Glutamatergic neuron (in vitro differentiated cells): ENCODE measurements at places on chromosomes 12 and 14. TPM values are rescaled to one million over a fixed set of nuclear protein-coding genes. Genes with fewer than 3 reads are reported as not detected.

DNA sequence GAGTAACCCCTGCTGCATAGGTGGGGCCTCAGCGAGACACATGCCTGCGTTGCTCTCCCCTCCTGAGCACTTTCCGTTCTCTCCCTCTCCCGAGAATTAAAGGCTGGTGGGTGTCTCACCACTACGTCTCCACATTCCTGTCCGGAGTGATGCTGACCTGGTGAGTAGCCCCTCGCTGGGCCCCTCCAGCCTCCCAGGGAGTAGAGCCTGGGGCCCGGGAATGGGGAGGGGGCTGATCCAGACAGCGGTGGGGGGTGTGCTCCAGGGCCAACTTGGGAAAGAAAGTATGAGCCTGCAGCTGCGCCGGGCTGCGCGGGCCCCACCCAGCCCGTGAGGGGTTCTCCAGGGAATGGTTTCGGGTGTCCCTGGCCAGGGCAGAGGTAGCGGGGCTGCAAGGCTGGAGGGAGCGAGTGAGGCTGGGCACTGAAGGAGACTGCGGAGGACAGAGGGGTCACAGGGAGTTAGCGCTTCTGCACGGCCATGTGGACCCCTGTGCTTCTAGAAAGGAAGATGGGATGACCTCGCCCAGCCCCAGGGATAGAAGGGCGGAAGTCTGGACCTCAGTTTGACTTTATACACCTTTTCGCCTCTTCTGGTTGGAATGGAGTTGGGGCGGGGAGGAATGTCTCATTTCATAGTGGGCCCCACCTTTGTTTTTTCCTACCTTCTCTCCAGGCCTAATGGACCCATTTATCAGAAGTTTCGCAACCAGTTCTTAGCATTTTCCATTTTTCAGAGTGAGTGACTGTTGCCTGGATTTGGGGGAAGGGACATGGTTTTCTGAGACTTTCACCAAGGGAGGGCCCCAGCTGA, 22.5 kb downstream of the RHOF start:
- peaks cover 12% of the 10 kb centered on the region for H3K27me3 ChIP-seq
- DNase-seq, result no peak
- H3K4me1 ChIP-seq, result peaks cover 39% of the 10 kb centered on the region
- H3K36me3 ChIP-seq, result no peaks in the 10 kb centered on the region

DNA sequence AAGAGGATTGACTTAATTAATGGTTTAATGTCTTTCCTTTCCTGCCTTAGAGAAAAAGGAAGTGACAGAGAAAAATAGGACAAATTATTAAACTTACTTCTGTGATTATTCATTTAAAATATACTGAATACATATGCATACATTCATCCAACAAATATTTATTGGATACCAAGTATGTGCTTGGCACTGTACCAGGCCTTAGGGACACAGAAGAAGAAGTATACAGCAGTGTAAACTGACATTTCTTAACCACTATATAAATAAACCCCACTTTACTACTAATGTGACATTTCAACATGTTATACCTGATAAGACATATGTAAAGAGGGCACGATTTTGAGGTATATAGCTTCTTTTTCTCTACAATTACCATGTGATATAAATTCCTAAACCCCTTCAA, 53.6 kb downstream of the ERO1A start:
- no peak overlapping the region for H3K4me3 ChIP-seq
- no peak for DNase-seq
- H3K36me3 ChIP-seq, result peaks cover 4% of the 10 kb centered on the region
- H3K27ac ChIP-seq, result no peak overlapping the region
- no peaks in the 10 kb centered on the region for H3K4me1 ChIP-seq

- H3K4me3 ChIP-seq, result no peak overlapping the region
- no peak overlapping the region for H3K27ac ChIP-seq
- no peaks in the 10 kb centered on the region for H3K27me3 ChIP-seq
- DNase-seq, result no peak
These were observed 144.8 kb upstream of the PTPRQ start for GRCh38 chr12:80299219-80299618.

DNA sequence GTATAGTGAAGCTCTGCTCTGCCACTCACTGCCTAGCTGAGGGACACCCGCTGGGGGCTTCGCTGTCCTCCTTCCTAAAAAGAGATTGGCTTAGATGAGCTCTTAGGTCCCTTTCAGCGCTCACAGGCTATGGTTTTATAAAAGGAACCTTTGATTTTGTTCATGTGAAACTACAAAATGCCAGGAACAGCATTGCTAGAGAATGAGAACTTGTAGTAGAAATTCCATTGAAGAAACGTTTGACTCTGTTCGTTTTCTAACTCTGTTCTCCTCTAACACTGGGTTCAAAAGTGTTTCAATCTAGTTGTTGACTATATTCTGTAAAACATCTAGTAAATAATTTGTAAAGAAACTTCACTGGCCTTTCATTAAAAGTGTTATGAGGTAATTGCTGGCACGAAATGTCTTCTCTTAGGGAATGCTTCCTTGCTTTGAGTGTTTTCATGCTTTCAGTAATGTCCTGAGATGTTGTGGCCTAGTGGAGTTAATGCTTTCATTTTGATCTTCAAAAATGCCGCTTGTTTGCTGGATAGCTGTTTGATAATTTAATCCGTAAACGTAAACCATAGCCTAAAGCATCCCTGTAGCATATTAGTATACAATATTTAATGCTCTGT, 1.6 kb downstream of the MARK3 start:
- H3K4me1 ChIP-seq, result peaks cover 3% of the 10 kb centered on the region
- H3K27me3 ChIP-seq, result peaks cover 7% of the 10 kb centered on the region

GRCh38 chr14:70755655-70756054, 53.7 kb downstream of the MAP3K9 start:
- no peak for DNase-seq
- no peaks in the 10 kb centered on the region for H3K36me3 ChIP-seq
- no peak overlapping the region for H3K4me3 ChIP-seq
- H3K27ac ChIP-seq, result no peak overlapping the region
- peaks cover 2% of the 10 kb centered on the region for H3K27me3 ChIP-seq

DNA sequence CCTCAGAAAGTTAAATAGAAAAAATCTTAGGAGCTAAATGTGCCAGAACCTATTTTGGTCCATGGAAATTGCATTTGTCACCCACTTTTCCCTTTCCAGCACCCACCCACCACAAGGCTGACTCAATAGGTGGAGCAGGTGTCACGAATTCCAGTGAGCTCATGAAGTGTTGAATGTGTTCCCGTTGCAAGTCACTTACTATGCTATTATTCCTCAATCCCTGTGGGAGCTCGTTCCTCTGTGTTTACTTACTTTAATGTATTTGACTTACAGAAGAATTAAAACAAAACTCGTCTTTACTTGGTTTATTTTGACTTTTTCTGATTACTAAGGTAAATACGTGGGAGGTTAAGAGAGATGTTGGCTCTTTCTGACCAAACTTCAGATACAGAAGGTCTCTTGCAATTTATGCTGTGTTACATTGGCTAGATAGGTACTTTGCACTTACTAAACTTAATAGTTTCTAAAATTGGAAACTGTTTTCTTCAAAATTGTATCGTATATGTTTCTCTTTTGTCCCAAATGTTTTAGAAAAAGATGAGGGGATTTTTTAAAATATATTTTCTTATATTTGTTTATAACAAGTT, 269.4 kb upstream of the NOVA1 start:
- H3K27me3 ChIP-seq, result peaks cover 1% of the 10 kb centered on the region
- DNase-seq, result no peak
- H3K27ac ChIP-seq, result no peak overlapping the region
- H3K4me3 ChIP-seq, result no peak overlapping the region

GRCh38 chr12:105935981-105936380, 202.8 kb downstream of the NUAK1 start:
- H3K27me3 ChIP-seq, result peaks cover 7% of the 10 kb centered on the region
- no peak for DNase-seq
- no peak overlapping the region for H3K4me3 ChIP-seq
- H3K4me1 ChIP-seq, result no peaks in the 10 kb centered on the region

GRCh38 chr12:3129301-3130056, 52.3 kb downstream of the TSPAN9 start:
- H3K4me3 ChIP-seq, result no peak overlapping the region
- H3K4me1 ChIP-seq, result peaks cover 36% of the 10 kb centered on the region
- peaks cover 5% of the 10 kb centered on the region for H3K27me3 ChIP-seq
- H3K36me3 ChIP-seq, result peaks cover 5% of the 10 kb centered on the region
- no peak for DNase-seq

Gene ARID4A
- total RNA-seq, result 22.4 TPM
